Activated CD4-positive, alpha-beta T cell treated with anti-CD3 and anti-CD28 coated beads, Interleukin-2, amount 10 ng/mL, durations not matched to agents 7 days and 5 days (primary cell): ENCODE measurements at places on chromosomes 1 and 21.

- DNase-seq = no peak
Observed at GRCh38 chr1:116207126-116207735, 96.0 kb downstream of the MAB21L3 start.

DNA sequence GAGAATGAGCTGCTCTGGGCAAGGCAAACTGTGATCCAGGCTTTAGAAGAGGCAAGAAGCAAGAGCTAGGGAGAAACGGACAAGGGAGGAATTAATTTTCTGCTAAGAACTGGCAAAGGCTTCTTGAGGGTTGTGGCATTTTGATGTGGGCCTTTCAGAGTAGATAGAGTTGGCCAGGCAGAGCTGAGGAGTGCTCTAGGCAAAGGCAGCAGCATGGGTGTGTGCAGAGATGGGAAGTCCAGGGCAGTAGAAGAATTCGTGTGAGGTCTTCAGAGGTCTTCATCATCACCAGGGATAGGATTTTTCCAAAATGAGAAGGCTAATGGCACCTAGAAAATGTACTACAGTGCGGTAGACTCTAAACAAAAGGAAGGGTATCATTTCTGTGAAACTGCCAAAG, 237.8 kb downstream of the LTN1 start:
- DNase-seq = no peak

DNA sequence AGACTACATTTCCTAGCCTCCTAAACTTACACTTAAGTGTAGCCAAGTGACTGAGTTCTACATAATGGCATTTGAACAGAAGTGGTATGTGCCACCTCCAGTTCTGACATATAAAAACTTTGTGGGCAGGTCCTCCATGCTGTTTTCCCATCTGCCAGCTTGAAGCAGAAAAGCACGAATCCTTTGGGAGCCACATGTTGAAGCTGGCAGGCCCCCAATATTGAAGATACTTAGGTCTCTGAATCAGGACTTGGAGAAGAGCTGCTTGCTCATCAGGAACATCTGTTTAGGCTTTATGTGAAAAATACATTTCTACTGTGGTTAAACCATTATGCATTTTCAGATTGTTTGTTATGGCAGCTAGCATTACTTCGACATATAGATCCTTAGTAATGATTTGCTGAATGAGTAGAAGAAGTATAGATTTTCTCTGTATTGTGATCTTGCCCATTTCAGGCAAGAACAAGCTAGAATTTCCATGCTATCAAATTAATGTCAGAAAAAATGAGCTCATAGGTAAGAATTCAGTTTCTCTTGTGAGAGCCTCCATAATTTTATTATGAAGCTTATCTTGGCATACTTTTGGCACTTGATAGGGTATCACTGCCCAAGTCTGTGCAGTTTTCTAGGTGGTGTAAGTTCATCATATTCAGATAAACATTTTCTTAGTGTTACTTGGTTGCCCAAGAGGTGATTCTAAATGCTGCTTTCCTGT, 68.4 kb downstream of the GDAP2 start:
- DNase-seq = no peak

GRCh38 chr1:118113261-118113660, 71.8 kb downstream of the SPAG17 start:
- no peak for DNase-seq

- no peak for DNase-seq
Observed at GRCh38 chr1:247747616-247748015, 325 bp downstream of the OR14A2 start.
